RWPE1 (cell line): ENCODE measurements at places on chromosomes 7 and 10.

GRCh38 chr7:67604461-67605386 lies 608.1 kb downstream of the TYW1 start:
- no peak for DNase-seq

GRCh38 chr7:37448011-37448635 lies 541 bp downstream of the ELMO1 start:
- no peak for DNase-seq

DNA sequence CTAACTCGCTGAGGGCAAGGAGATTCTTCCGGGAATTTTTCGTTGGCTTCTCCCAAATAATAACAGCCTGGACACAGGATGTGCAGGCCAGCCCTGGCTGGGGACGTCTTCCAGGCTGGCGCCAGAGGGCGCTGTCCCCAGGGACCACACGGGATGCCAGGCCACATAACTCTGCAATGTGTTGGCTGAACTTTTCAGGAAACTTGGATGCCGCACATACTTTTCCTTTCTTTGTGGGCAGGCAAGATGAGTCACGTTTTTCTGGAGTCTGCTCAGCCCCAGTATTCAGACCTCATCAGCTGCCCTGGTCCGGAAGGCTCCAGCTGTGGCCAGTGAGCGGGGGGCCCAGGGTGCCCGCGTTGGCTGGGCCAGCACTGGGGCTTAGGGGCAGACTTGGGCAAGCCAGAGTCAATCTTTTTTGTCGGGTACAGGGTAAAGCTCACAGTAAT lies 122.7 kb downstream of the PRKAG2 start:
- peak; percentile 92 for DNase-seq

GRCh38 chr7:46982928-46983327 lies 599.0 kb downstream of the TNS3 start:
- no peak for DNase-seq

DNA sequence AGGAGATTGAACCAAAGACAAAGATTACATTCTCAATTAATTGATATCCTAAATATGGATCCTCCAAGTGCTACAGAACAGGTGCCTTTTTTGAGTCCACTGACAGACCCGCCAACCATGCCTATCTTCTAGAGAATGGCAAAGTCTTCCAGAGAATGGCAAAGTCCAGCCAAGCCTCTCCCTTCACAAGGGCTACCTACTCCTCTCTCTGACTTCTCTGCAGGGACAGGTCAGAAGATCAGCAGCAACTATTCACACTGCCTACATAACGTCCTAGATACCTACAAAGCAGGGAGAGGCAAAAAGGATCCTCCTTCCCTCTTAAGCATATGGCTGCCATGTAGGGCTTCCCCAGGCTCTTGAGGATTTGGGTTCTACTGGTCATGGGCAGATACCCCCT lies 12.4 kb downstream of the UBE2H start:
- DNase-seq, result no peak

DNA sequence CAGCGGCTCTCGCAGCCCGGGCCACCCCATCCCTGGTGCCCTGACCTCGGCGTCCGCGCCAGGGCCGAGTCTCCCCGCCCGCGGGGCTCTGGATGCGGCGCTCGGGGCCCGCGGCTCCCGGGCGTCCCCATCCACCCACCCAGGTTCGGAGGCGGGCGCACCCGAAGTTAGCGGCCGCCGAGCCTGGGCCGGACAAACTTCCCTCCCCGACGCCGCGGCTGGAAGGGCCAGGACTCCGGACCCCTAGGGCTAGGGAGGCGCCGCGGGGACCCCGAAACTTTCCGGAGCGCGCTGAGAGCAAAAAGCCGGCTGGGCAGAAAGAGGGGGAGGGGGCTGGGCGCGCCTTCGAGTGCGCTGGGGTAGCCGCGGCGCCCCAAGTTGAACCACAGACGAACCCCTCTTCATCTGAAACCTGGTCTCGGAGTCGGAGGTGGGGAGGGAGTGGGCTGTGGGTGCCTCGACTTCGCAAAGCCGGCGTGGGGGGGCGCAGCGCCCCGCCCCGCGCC lies 3.7 kb upstream of the ELFN1 start:
- no peak for DNase-seq

- DNase-seq, result no peak
Measured at GRCh38 chr7:118013252-118014010, 140.2 kb upstream of the CTTNBP2 start.

DNA sequence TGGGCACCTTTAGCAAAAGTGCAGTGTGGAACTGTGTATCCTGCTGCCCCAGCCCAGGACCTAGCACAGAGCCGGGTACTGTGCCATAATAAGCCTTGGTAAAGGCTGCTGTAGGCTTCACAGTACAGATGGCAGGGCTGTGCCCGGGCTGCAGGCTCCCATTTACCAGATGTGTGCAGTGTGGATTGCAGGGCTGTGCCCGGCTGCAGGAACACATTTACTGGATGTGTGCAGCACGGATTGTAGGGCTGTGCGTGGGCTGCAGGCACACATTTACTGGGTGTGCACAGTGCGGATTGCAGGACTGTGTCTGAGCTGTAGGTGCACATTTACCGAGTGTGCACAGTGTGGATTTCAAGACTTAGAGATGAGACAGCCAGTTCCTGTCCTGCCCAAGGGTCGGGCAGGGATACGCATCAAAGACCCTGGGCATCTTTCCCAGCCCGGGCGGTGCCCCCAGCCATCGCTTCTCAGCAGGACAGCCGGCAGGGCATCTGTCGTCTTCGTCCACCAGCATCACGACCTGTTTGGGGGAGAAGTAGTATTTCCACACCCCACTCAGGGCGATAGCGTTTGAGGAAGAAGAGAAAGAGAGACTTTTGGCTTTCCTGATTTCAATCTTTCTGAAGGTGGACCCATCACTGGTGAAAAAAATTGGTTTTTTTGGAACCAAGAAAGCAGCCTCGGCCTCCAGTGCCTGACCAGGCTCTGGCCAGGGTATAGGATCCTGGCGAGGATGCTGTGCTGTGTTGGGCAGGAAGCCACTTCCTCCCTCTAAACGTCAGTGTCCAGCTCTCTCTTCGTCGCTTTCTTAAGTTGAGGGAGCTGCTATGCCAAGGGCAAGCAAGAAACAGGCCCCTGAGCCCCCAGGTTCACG lies 180.8 kb downstream of the CUX1 start:
- DNase-seq, result no peak

- no peak for DNase-seq
Measured at GRCh38 chr7:40120020-40120419, 14.4 kb downstream of the MPLKIP start.

GRCh38 chr7:23467806-23468525 lies 2.3 kb downstream of the IGF2BP3 start:
- no peak for DNase-seq

DNA sequence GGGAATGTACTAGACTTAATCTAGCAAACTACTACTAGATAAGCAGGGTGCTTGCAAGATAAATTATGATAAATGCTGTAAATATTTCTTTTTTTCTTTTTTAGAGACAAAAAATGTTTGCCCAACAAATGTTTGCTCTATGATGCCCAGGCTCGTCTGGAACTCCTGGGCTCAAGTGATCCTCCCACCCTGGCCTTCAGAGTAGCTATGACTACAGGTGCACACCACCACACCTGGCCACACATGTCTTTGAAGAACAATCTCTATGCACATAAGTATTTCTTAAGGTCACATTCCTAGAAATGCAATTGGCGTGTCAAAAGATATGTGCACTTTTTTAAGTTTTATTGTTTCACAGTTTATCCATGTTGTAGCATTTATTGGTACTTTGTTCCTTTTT lies 179.6 kb upstream of the FRMD4A start:
- no peak for DNase-seq

DNA sequence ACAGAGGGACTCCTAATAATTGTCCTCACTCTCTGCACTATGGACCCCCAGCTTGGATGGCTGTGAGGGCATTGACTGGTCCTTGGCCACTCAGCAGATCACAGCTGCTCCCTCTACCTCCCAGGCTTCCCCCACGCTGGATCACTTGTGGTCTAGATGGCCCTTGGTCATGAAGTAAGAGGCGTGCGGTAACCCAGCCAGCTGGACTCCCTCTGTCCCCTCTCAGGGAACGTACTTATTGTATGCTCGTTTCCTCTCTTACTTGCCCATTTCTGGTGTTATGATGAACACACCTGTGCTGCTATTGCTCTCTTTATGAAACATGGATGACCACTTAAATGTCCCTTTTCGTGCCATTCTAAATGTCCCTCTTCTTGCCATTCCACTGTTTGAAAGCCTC lies 19.3 kb downstream of the ADAMTS14 start:
- no peak for DNase-seq

GRCh38 chr7:16982640-16983350 lies 101.0 kb upstream of the AGR3 start:
- DNase-seq, result peak; percentile 29

DNA sequence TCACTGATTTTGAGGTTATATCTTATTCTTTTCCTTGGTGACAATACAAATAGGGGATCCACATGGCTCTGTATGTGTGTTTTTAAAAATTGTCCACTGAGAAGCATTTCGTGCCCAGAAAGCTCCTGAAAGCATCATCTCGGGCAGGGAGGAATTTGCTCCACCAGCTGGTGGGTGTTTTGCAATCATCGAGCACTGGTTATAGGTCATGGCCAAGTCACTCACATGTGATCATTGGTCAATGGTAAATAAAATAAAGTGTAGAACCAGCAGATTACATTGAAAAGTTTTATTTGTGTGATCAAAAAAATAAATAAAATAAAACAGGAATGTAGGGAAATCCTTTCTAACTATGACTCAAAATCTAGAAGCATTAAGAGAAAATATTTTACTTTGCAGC lies 23.0 kb upstream of the SNX13 start:
- DNase-seq, result no peak
